Motor neuron (in vitro differentiated cells): ENCODE measurements at places on chromosomes 1 and 21. TPM values are rescaled to one million over a fixed set of nuclear protein-coding genes. Genes with fewer than 3 reads are reported as not detected.

FAM72C gene
- total RNA-seq = 2.4 and 3.1 TPM in 2 replicates

DNA sequence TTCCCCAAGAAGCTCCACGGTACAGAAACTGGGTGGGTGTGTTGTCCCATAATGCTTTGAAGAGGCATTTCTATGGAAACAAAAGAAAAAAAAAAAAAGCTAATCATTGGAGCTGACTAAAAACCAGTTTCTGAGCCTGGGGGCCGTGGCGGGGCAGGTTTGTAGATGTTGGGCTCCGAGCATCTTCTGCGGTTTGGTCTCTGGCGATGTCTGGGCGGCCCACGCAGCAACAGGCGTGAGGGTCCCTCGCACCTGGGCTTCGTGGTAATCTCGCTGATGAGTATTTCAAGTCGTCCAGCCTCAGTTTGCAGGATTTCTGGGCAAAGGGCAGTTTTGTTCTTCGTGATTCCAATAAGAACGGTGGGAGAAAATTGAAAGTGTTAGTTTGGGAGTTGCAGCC is 6.8 kb downstream of the TP73 start:
- no peak for ATAC-seq

- no peak for ATAC-seq
Measured at GRCh38 chr1:226253933-226254332, 30.5 kb downstream of the MIXL1 start.

SELL gene
- total RNA-seq = 0.09 TPM in 1 of 2 replicates, not detected in the other

DNA sequence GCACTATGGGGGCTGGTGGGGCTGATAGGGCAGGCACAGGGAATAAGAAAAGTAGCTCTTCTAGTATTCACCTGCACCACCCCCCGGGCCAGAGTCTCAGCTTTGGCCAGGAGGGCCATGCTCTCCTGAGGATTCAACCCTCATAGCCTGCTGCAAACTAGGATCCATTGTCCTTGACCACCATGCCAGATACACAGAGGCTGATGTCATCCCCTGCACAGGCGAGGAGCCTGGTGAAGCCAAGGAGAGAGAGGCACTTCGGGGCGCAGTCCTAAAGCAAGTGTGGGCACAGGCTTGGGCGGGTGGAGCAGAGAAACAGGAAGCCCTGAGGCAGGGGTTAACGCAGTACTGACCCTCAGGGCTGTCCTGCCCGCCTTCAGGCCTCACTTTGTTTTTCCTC is 29.5 kb downstream of the TMEM53 start:
- no peak for ATAC-seq

ACTA1 gene
- total RNA-seq = not detected in 2 replicates

TMEM9 gene
- 151 and 164 TPM in 2 replicates for total RNA-seq

DNA sequence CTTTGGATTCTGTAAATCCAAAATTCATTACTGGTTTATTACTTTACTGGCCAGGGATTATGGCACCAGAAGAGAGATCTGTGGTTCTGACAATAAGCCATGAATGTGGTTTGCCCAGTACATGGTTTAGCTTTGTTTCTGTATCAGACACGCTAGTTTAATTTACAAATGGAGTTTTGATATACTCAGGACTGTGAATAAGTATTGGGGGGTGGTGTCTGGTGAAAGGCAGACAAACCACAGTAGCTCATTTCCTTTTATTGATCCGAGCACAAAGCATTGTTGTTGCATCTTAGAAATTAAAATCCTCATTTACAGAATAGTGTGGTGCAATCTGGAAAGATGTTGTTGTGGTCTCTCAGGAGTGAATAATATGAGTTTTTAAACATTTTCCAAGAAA is 96.0 kb downstream of the ST6GALNAC3 start:
- ATAC-seq = no peak

GRCh38 chr1:157193702-157194391 is 55.7 kb upstream of the ETV3 start:
- peak; percentile 47 for ATAC-seq

- ATAC-seq = no peak
Measured at GRCh38 chr1:24500448-24501048, 2.1 kb upstream of the RCAN3 start.

EXTL1 gene
- 9.2 and 13.7 TPM in 2 replicates for total RNA-seq

LMX1A gene
- 0.34 and 0.57 TPM in 2 replicates for total RNA-seq

DNA sequence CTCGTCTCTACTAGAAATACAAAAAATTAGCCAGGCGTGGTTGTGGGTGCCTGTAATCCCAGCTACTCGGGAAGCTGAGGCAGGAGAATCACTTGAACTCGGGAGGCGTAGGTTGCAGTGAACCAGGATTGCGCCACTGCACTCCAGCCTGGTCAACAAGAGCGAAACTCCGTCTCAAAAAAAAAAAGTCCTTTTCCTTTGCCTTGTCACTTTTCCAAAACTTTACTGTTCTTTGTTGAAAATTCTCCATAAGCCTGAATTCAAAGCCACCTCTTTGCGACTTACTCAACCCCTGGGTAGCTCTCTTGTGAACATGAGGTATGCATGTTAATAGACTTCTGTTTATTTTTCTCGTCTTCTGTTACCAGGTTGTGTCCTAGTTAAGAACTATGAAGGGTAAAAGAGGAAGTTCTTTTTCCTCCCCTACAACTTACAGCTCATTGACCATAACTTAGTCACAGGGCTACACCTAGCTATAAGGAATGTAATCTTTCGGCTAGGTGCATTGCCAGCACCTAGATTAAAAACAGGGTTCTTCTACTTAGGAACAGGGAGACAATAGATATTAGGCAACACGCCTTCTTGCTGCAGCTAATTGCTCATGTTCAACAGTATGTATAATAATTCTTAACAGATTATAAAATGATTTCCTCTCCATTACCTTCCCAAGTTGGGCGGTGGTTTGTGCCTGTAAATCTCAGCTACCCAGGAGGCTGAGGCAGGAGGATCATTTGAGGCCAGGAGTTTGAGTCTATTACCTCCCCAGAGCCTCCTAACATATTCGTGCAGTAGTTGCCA is 40.9 kb downstream of the PTAFR start:
- no peak for ATAC-seq

DNA sequence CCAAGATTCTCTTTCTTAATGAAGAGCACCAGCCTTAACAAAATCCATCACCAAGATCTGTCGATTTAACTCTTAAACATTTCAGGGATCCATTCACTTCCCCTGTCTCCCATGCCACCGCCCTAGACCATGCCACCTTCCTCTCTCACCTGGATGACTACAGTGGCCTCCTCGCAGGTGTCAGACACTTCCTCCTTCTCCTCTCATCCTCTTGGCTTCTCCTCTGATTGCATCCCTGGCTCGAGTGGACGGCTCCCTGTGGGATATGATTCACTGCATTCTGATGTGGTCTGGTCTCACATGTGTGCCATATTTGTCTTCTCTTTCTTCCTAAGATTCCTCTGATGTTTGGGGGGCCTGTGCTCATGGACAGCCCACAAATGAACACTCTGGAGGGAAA is 66.4 kb upstream of the KLHDC7A start:
- no peak for ATAC-seq

- no peak for ATAC-seq
Measured at GRCh38 chr1:60664086-60664625, 418.2 kb upstream of the NFIA start.

DNA sequence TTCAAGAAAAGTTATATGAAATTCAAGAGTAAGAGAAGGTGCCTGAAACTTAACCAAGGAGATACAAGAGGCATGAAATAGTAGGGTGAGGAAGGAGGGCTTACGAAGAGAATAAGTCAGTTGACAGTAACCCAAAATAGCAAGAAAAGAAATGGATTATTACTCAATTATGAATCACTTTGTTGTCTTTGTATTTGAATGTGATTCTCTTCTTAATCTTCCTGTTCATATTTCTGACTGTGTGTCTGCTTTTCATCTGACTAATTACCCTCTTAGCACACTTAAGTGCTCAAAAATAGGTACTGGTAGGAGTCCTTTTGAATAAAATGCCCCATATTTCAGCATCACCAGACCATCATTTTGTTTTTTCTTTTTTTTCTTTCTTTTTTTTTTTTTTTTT is 39.4 kb downstream of the GLMN start:
- ATAC-seq = no peak

COL16A1 gene
- total RNA-seq = 1.1 and 1.5 TPM in 2 replicates

SERTAD4 gene
- 13.8 and 15.5 TPM in 2 replicates for total RNA-seq

CACNA1S gene
- not detected in 2 replicates for total RNA-seq

DNA sequence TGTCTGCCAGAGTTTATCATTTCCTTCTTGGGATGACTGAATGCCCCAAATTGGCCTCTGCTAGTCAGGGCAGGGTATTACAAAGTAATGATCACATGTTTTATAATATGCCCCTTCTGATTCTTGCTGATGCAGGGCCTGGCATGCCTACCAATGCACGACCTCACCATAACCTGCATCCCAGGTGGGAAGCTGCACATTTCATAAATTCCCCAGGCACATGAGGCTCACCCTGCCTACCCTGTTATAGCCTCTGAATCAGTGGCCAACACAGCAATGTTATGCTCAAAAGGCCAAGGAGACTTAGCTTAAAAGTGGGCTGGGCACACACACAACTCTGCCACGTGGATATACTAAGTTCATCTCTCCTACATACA is 28.0 kb upstream of the XPR1 start:
- no peak for ATAC-seq

DNA sequence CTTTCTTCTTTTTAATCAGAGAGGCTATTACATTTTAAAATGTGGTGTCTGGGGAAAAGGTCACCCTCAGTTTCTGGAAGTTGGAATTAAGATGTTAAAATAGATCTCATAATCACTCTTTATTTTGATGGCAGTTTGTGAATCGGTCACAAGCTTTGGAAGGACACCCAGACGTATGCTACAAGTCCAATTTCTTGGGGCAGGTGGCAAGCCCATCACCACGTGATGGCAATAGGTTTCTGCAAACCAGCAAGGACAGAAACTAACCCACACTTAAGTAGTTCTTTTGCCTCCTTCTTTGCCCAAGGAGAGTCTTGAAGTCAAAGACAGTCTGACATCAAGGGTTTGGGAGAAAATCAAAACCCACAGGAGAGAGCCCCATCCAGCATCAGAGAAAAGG is 72.9 kb downstream of the C1orf87 start:
- no peak for ATAC-seq

TMEM183A gene
- 61.6 and 62.4 TPM in 2 replicates for total RNA-seq

CDC42BPA gene
- 54.4 and 56.6 TPM in 2 replicates for total RNA-seq

DNA sequence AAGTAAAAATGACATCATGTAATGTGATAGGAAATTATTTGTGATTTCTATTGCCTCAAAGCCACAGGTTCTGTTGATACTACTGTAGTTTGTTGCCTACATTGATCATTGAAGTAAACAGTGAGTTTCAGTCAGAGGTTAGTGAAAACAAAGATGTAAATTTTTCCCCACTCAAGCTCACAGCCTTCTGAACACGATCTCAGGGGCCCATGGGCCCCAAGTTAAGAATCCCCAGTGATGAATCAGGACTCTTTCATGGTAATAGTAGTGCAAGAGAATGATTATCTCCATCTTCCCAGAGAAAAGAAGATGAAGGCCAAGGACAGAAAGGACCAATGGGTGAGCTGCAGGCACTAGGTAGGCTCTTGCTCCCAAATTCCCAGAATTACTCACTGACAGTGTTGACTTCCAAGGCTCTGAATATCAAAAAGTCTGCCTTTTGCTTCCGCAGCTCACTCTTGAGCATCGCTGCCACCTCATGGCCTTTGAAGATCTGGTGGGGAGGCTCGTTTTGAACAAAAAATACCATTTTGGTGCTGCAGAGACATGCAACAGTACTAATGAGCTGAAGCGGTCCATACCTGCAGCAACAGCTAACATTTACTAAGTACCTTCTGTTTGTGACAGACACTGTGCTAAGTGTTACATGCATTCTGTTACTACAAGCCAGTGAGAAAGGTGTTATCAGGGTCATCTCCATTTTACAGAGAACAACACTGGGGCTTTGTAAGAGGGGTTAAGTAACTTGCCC is 113.3 kb downstream of the KIAA0319L start:
- no peak for ATAC-seq

- no peak for ATAC-seq
Measured at GRCh38 chr1:7536891-7537591, 234.1 kb upstream of the VAMP3 start.

- no peak for ATAC-seq
Measured at GRCh38 chr1:75276385-75276784, 142.2 kb downstream of the LHX8 start.

GRCh38 chr1:176785791-176786190 is 322.8 kb downstream of the PAPPA2 start:
- ATAC-seq = no peak

GRCh38 chr1:165668184-165668583 is 30.2 kb downstream of the ALDH9A1 start:
- no peak for ATAC-seq

DNA sequence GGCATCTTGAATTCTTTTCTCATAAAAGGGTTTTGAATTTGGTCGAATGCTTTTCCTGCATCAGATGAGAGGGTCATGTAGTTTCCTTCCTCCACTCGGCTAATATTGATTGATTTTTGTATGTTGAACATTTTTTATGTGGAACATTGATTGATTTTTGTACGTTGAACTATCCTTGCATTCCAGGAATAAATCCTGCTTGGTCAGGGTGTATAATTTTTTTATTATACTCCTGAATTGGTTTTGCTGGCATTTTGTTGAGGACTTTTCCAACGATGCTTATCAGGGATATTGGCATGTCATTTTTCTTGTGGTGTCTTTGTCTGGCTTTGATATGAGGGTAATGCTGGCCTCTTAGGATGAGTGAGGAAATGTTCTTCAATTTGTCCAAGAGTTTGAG is 8.5 kb downstream of the TMEM240 start:
- ATAC-seq = no peak

- ATAC-seq = no peak
Measured at GRCh38 chr1:110160538-110161100, 10.3 kb downstream of the SLC6A17 start.

- peak; percentile 27 for ATAC-seq
Measured at GRCh38 chr1:3548156-3548893, 63.0 kb downstream of the MEGF6 start.

DNA sequence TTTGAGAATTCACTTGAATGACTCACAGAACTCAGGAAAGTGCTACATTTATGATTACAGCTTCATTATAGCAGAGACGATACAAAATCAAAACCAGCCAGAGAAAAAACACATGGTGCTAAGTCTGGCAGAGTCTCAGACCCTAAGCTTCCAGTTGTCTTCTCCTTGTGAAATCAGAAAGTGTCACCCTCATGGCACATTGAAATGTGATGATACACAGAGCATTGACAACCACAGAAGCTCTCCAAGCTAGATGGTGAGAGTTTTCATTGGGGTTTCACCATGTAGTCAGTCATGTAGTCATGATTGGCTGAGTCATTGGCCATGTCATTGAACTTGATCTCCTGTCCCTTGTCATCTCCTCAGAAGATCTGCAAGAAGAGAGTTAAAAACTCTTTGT is 526.6 kb downstream of the MRPL39 start:
- no peak for ATAC-seq

- peak; percentile 65 for ATAC-seq
Measured at GRCh38 chr1:11546456-11546855, 67.5 kb downstream of the DISP3 start.

DNA sequence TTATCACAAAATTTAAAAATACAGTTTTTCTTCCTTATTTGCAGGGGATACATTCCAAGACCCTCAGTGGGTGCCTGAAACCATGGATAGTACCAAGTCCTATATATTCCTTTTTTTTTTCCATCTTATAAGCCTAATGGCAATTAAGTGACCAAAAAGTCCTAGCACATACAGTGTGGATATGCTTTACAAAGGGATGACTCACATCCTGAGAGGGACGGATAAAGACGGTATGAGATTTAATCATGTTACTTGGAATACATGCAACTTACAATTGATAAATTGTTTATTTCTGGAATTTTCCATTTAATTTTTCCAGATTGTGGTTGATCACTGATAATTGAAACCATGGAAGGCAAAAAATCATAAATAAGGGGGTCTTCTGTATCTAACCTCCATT is 181.2 kb upstream of the BRINP3 start:
- no peak for ATAC-seq

PLD5 gene
- total RNA-seq = 0.21 and 0.23 TPM in 2 replicates

NTNG1 gene
- 3.7 and 22.0 TPM in 2 replicates for total RNA-seq
